ENCODE measurements at places on chromosomes 7 and 10. TPM values are rescaled to one million over a fixed set of nuclear protein-coding genes. Genes with fewer than 3 reads are reported as not detected.

DNA sequence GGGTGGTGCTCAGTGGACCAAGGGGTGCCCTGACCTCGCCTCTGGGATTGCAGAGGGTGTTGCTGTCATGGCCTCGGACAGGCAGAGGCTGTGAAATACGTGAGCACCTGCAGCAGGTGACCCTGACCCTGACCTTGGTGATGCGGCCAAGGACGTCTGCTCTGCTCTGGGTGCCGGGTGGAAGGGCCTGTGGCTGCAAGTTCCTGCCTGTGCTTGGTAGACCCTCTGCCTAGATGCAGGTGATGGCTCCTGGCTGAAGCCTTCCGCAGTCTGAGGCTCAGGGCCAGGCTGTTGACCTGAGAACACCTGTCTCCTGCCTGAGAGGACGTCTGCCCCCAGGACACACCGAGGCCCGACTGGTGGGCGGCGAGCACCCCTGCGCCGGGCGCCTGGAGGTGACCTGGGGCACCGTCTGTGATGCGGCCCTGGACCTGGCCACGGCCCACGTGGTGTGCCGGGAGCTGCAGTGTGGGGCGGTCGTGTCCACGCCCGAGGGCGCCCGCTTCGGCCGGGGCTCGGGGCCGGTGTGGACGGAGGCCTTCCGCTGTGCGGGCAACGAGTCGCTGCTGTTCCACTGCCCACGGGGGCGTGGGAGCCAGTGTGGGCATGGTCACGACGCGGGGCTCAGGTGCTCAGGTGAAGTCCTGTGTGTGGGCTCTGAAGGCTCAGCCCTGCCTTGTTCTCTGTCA, 4.4 kb downstream of the SCART1 start:
- no peak overlapping the region for H3K4me3 ChIP-seq
- no peak for DNase-seq
- H3K27me3 ChIP-seq, result no peaks in the 10 kb centered on the region

- H3K27me3 ChIP-seq, result no peaks in the 10 kb centered on the region
- no peak for DNase-seq
- peaks cover 7% of the 10 kb centered on the region for H3K4me1 ChIP-seq
- H3K4me3 ChIP-seq, result no peak overlapping the region
- no peak overlapping the region for H3K27ac ChIP-seq
Measured at GRCh38 chr10:75352650-75353049, 48.9 kb downstream of the ZNF503 start.

DNA sequence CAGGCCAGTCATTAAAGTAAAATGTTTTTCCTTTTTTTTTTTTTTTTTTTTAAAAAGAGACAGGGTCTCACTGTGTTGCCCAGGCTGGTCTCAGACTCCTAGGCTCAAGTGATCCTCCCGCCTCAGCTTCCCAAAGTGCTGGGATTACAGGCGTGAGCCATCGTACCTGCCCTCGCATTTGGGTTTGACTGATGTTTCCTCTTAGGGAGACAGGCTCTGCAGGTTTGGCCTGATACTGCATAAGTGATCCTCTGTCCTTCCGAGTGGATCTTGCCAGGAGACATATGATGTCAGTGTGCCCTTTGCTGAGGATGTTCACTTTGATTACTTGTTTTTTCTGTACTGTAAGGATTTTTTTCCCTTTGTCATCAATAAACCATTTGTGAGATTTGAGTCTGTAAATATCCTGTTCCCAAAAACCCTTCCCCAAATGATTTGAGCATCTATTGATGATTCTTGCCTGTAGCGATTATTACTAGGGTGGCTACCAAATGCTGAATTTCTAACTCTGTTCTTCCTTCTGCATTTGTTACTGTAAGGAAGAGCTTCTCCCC, 19.7 kb downstream of the LIMK1 start:
- no peaks in the 10 kb centered on the region for H3K27me3 ChIP-seq
- peaks cover 14% of the 10 kb centered on the region for H3K4me1 ChIP-seq
- H3K4me3 ChIP-seq, result no peak overlapping the region
- H3K36me3 ChIP-seq, result peaks cover 29% of the 10 kb centered on the region
- no peak for DNase-seq
- no peak overlapping the region for H3K27ac ChIP-seq

DNA sequence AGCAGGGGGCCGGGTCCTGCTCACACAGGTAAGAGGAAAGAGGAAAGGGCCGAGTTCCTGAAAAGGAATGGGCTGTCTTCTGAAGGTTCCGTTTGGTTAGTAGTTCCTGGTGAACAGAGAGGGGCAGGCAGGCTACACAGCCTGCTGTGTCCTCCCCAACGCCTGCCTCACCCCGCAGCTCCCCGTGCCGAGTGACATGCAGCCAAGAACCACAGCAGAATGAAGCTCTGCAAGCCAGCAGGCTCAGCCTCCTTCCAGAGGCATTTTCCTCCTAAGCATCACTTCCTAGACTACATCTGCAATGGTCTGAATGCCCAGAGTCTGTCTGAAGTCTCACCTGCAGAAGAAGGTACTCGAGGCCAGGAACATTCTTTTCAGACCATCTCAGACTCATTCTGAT, 202.4 kb upstream of the TCERG1L start:
- H3K27ac ChIP-seq, result no peak overlapping the region
- no peak overlapping the region for H3K4me3 ChIP-seq
- H3K4me1 ChIP-seq, result no peaks in the 10 kb centered on the region

GRCh38 chr10:5630112-5630436, 36.3 kb downstream of the ASB13 start:
- H3K4me1 ChIP-seq, result peaks cover 42% of the 10 kb centered on the region
- H3K36me3 ChIP-seq, result no peaks in the 10 kb centered on the region
- no peaks in the 10 kb centered on the region for H3K27me3 ChIP-seq

- H3K4me1 ChIP-seq, result peaks cover 45% of the 10 kb centered on the region
- no peaks in the 10 kb centered on the region for H3K27me3 ChIP-seq
- H3K4me3 ChIP-seq, result no peak overlapping the region
- DNase-seq, result peak; percentile 10
- peak overlapping the region; percentile 76 for H3K27ac ChIP-seq
Measured at GRCh38 chr10:119521443-119522204, 20.9 kb downstream of the RGS10 start.

GRCh38 chr7:85290269-85290668, 103.4 kb upstream of the SEMA3D start:
- H3K4me3 ChIP-seq, result no peak overlapping the region
- no peak for DNase-seq
- peaks cover 2% of the 10 kb centered on the region for H3K36me3 ChIP-seq
- H3K27ac ChIP-seq, result no peak overlapping the region
- peaks cover 8% of the 10 kb centered on the region for H3K4me1 ChIP-seq

GRCh38 chr7:113338071-113338696, 219.8 kb upstream of the SMIM30 start:
- no peaks in the 10 kb centered on the region for H3K4me1 ChIP-seq
- peaks cover 12% of the 10 kb centered on the region for H3K27me3 ChIP-seq
- no peaks in the 10 kb centered on the region for H3K36me3 ChIP-seq
- no peak overlapping the region for H3K27ac ChIP-seq

- peaks cover 3% of the 10 kb centered on the region for H3K36me3 ChIP-seq
- peaks cover 53% of the 10 kb centered on the region for H3K4me1 ChIP-seq
- DNase-seq, result no peak
- H3K4me3 ChIP-seq, result no peak overlapping the region
- peak overlapping the region; percentile 83 for H3K27ac ChIP-seq
- no peaks in the 10 kb centered on the region for H3K27me3 ChIP-seq
Measured at GRCh38 chr10:16789261-16789660, 28.0 kb downstream of the RSU1 start.

DNA sequence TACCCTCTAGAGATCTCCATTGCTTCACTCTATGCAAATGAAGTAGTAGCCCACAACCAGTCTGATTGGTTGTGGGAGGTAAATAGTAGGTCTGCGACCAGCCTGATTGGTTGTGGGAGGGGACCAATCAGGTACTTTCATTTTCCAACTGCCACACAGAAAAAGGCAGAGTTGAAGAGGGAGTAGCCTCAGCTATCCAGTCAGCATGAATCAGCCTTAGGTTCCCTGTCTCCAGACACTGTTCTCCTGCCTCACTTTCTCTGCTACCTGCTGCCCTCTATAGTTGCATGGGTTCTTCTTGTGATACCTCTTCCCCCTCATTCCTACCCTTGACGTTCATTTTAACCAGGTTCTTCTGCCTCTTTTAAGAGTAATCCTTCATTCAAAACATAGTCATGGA, 114.5 kb upstream of the LYZL1 start:
- no peak overlapping the region for H3K27ac ChIP-seq
- H3K36me3 ChIP-seq, result peaks cover 5% of the 10 kb centered on the region
- no peaks in the 10 kb centered on the region for H3K27me3 ChIP-seq
- no peak overlapping the region for H3K4me3 ChIP-seq
- H3K4me1 ChIP-seq, result no peaks in the 10 kb centered on the region
- no peak for DNase-seq

Gene HMX2
- not detected for total RNA-seq

Gene METTL2B
- total RNA-seq, result 26.3 TPM

Gene PPIF
- 15.2 TPM for total RNA-seq

- no peak for DNase-seq
- peaks cover 3% of the 10 kb centered on the region for H3K4me1 ChIP-seq
- H3K4me3 ChIP-seq, result no peak overlapping the region
- no peak overlapping the region for H3K27ac ChIP-seq
- no peaks in the 10 kb centered on the region for H3K27me3 ChIP-seq
Measured at GRCh38 chr7:16123117-16123770, 298.1 kb downstream of the CRPPA start.

DNA sequence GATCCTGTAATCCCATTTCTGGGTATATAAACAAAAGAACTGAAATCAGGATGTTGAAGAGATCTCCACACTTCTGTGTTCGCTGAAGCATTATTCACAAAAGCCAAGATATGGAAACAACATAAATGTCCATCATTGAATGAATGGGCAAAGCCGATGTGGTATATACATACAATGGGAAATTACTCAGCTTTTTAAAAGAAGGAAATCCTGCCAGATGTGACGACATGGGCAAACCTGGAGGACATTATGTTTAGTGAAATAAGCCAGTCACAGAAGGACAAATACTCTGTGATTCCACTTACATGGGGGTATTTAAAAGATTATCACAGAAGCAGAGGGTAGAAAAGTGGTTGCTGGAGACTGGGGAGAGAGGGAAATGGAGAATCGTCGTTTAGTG, 23.9 kb upstream of the FAM107B start:
- no peak for DNase-seq
- peaks cover 23% of the 10 kb centered on the region for H3K27me3 ChIP-seq

GRCh38 chr10:24414597-24414996, 205.7 kb downstream of the KIAA1217 start:
- H3K27me3 ChIP-seq, result no peaks in the 10 kb centered on the region
- H3K4me1 ChIP-seq, result peaks cover 29% of the 10 kb centered on the region
- H3K36me3 ChIP-seq, result no peaks in the 10 kb centered on the region
- no peak overlapping the region for H3K4me3 ChIP-seq

Gene FOXI2
- not detected for total RNA-seq

- peaks cover 3% of the 10 kb centered on the region for H3K4me1 ChIP-seq
- H3K27me3 ChIP-seq, result no peaks in the 10 kb centered on the region
- no peak overlapping the region for H3K4me3 ChIP-seq
- DNase-seq, result no peak
- no peak overlapping the region for H3K27ac ChIP-seq
Measured at GRCh38 chr7:18320971-18321567, 174.5 kb upstream of the HDAC9 start.

- DNase-seq, result no peak
- H3K4me1 ChIP-seq, result no peaks in the 10 kb centered on the region
- peaks cover 5% of the 10 kb centered on the region for H3K36me3 ChIP-seq
- H3K27me3 ChIP-seq, result no peaks in the 10 kb centered on the region
- H3K4me3 ChIP-seq, result no peak overlapping the region
- H3K27ac ChIP-seq, result no peak overlapping the region
Measured at GRCh38 chr10:128077155-128077875, 48.9 kb downstream of the MKI67 start.

DNA sequence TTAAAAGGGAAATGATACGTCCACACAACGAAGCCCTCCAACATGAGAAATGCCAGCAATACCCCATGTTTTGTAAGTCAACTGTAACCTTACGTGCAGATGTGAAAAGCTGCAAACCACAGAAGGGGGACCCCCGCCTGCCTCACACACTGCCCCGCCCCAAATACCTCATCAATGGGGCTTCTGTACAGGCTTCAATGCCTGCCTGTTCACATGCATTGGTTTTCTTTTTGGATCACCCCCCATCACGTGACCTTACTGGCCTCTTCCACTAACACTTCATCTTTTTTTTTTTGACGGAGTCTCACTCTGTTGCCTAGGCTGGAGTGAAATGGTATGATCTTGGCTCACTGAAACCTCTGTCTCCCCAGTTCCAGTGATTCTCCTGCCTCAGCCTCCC, 224.0 kb downstream of the TNS3 start:
- no peak for DNase-seq
- H3K27me3 ChIP-seq, result no peaks in the 10 kb centered on the region
- H3K4me1 ChIP-seq, result peaks cover 31% of the 10 kb centered on the region
- H3K27ac ChIP-seq, result peak overlapping the region; percentile 65

- H3K27ac ChIP-seq, result peak overlapping the region; percentile 95
- peak overlapping the region; percentile 17 for H3K4me3 ChIP-seq
- no peaks in the 10 kb centered on the region for H3K36me3 ChIP-seq
- DNase-seq, result no peak
- H3K4me1 ChIP-seq, result peaks cover 54% of the 10 kb centered on the region
Measured at GRCh38 chr10:29257106-29257783, 31.6 kb upstream of the LYZL1 start.

Gene SCIN
- 0.65 TPM for total RNA-seq

Gene IDI2
- total RNA-seq, result not detected

Gene IL6
- 0.45 TPM for total RNA-seq

Gene GNG11
- 9.4 TPM for total RNA-seq

- no peaks in the 10 kb centered on the region for H3K27me3 ChIP-seq
- H3K36me3 ChIP-seq, result no peaks in the 10 kb centered on the region
- no peak for DNase-seq
- H3K4me3 ChIP-seq, result no peak overlapping the region
Measured at GRCh38 chr10:106043863-106044262, 1120.6 kb downstream of the SORCS1 start.

GRCh38 chr7:23357190-23358093, 58.3 kb downstream of the MALSU1 start:
- H3K27ac ChIP-seq, result peak overlapping the region; percentile 83
- no peak for DNase-seq
- H3K27me3 ChIP-seq, result no peaks in the 10 kb centered on the region
- H3K36me3 ChIP-seq, result peaks cover 4% of the 10 kb centered on the region
- H3K4me3 ChIP-seq, result no peak overlapping the region

Gene TAS2R40
- total RNA-seq, result not detected

DNA sequence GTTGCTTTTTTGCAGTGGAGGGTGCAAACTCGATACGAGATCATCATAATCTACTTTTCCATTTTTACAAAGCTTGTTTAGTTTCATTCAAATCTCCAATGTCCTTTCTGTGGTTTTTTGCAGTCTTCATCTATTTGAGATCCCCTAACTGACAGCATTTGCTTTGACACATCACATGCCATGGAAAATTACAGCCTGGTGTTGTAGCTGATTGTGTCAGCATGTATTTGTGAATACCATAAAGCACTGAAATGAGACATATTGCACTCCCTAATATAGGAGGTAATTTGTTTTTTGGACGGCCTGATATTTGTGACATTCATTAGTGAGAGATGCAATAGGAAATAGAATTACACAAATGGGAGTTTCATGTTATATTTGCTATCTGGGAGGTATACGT, 620.8 kb downstream of the KCNMA1 start:
- peaks cover 7% of the 10 kb centered on the region for H3K36me3 ChIP-seq
- no peaks in the 10 kb centered on the region for H3K27me3 ChIP-seq
- DNase-seq, result no peak
- H3K27ac ChIP-seq, result no peak overlapping the region
- no peak overlapping the region for H3K4me3 ChIP-seq

Gene CALU
- 820 TPM for total RNA-seq
